ENCODE measurements at places on chromosomes 6 and 20.

DNA sequence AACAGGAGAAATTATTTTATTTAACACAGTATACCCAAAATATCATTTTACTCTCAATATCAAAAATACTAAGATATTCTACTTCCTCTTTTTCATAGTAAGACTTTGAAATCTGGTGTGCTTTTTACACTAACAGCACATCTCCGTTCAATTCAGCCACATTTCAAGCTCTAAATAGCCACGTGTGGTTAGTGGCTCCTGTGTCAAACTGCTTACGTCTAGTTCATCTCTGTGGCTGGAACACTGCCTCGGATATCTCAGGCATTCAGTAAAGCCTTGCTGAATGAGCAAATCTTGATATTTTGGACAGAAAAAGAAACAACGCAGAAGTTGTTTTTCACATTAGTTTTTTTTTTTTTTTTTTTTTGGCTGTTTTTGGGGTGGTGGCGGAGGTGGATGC is 136.1 kb downstream of the EYA4 start:
- no peak for DNase-seq

DNA sequence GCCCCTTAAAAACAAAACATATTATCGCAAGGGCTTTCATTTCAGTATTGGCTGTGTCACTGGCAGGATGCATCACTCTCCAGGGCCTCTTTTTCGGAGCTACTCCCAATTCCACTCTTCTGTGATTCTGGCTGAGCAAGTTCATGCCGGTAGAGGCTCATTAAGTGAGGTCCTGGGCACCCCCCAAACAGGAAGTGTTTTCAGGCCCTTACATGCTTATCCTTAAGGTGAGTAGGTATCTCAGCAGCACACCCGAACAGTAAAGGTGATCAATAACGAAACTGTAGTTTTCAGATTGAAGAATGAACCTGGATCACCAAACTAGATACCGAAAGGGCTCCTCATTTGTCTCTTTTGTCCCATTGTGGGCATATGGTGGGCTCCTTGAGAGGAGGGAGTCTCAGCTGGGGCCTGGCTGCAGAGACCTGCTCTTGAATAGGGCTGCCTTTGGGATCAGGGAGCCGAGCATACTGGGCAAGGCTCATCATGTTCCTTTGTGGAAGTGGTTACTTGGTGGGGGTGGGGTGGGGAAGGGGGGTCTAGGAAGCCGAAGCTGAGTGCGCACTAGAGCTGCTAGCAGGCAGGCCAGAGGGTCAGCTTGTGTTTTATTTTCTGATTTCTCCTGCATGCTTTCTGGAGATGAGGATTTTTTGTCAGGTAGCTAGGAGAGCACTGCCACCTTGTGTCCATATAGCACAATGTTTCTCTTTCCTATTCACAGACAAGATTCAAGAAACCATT is 65.2 kb downstream of the CDS2 start:
- DNase-seq: peak; percentile 9

DNA sequence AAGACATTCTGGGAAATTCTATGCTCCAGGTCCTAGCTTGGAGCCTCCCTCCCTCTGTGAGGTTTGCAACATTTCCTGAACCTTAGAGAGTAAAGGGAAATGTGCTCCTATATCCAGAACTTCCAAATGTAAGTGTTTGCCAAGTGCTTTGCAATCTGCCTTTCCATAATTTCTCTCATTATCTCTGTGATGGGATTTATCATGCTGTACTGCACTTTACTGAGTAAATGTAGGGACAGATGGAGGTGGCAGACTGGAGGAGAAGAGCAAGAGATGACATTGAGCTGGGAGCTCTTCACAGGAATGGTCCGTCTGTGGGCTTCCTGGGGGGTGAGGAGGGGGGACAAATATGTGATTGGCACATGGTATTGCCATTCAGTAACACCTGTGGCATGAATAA is 184.3 kb downstream of the SOX4 start:
- no peak for DNase-seq

- no peak for DNase-seq
Observed at GRCh38 chr20:20237093-20237959, 130.6 kb upstream of the INSM1 start.

Measured in T follicular helper cell (primary cell).